ENCODE measurements at places on chromosomes 16 and 17. TPM values are rescaled to one million over a fixed set of nuclear protein-coding genes. Genes with fewer than 3 reads are reported as not detected.

The MYH2 gene
- 1.7 TPM for total RNA-seq

The NGFR gene
- 11.7 TPM for total RNA-seq

DNA sequence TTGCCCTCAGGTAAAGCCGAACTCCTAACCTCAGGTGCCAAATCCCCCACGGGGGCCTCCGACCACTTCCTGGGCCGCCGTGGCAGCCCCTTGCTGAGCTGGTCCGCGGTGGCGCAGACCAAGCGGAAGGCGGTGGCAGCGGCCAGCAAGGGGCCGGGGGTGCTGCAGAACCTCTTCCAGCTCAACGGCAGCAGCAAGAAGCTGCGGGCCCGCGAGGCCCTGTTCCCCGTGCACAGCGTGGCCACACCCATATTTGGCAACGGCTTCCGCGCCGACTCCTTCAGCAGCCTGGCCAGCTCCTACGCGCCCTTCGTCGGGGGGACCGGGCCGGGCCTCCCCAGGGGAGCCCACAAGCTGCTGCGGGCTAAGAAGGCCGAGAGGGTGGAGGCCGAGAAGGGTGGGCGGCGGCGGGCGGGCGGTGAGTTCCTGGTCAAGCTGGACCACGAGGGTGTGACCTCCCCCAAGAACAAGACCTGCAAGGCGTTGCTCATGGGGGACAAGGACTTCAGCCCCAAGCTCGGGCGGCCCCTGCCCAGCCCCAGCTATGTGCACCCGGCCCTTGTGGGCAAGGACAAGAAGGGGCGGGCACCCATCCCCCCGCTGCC, 51.6 kb downstream of the ACTG1 start:
- DNase-seq, result no peak

GRCh38 chr17:55444471-55445441, 23.1 kb upstream of the MMD start:
- no peak for DNase-seq

GRCh38 chr17:46983782-46984181, 4.7 kb upstream of the RPRML start:
- no peak for DNase-seq

All from urinary bladder (tissue), 4 donors.